ENCODE measurements at places on chromosomes 1 and 21.

DNA sequence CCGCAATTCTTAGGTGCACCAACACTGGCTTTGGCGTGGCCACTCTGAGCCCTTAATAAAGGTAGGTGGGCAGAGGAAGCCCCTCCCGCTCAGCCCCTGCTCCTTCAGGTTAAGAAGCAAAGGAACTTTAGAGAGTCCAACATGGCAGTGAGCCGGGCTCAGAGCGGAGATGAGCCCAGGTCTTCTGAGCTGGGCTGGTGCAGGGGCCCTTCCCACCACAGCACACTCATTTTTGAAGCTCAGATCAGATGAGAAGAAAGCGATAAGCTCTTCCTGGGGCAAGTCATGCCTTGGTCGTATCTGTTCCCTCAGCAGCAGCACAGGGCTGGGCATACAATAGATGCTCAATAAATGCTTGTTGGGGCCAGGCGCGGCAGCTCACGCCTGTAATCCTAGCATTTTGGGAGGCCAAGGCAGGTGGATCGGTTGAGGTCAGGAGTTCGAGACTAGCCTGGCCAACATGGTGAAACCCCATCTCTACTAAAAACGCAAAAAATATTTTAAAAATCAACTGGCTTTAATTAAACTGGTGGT is 51.1 kb upstream of the TARDBP start:
- no peak for DNase-seq

DNA sequence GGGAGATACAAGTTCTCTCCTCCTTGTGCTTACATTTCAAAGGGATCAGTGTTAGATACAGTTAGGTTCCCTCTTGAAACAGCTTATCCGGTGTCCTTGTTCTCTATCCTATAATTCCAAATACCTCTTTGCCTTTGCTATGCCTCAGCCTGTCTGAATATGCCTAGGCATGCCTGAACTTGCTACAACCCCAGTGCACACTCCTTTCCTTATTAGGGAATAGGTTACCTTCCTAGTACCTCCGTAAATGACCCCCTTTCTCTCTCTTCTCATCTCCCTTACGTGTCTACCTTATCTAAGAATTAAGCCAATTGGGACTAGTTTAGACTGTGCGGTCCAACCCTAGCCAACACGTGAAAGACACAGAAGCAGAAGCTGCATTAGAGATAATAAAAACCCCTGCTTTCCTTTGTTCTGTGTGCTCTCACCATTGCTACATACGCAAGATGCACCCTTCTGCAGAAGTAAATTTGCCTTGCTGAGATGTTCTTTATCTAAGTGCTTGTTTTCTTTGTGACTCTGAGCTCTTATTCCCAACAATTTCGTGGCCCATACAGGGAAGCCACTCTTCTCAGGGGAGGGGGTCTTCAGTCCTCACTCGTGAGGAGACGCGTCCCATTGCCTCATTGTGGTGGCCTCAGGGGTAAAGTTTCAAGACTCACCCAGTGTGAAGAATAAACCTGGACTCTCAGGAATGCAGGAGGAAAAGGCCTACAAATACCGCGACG is 802.1 kb downstream of the PLA2G4A start:
- DNase-seq, result no peak

DNA sequence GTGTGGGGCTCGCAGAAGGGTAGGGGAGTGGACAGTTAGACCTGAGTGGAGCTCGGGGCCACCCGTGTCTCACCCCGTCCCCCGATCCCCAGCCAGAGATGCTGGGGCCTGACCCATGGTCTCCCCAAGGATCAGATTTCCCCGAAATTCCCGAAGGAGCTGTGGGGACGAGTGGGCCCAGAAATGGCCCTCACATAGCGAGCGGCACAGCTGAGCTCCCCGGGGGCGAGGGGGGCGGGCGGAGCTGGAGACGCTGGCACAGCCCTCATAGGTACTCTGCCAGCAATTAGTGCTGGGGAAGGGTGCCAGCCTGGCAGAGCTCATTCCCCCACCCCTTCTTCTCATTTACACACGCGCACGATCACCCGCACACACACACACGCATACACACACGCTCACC is 9.2 kb downstream of the CASZ1 start:
- DNase-seq, result no peak

DNA sequence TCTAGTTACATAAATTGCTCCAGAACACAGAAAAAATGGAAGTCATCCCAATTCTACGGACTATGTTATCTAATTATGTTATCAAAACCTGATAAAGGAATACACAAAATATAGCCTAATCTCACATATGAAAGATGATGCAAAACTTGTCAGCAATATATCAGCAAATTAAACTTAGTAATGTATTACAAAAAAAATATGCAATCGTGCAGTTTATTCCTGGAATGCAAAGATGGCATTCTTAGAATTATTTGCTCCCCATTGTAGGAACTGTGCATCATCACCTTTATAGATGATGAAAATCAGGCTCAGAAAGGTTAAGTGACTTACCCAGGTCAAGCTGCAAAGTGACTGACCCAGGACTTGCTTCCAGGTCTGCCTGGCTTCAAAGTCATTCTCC is 7.8 kb downstream of the FOXE3 start:
- DNase-seq, result no peak

DNA sequence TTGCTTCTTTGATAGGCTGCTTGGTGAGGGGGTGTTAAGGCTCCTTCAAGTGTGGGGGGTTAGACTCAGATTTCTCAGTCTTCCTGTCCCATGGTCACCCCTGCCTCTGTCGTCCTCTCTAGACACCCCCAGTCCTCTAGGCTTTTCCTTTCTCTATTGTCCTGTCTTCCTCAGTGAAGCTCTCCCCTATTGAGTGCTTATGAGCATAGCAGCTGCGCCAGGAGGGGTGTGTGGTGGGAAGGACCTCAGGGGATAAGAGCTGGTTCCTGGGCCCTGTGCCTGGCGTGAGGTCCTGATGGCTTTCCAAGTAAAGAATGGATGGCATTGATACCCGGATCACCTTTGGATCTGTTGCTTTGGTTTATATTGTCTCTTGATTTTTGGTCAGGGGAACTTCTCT is 69.1 kb downstream of the DIP2A start:
- no peak for DNase-seq

- DNase-seq, result no peak
Observed at GRCh38 chr1:81351864-81352263, 448.9 kb upstream of the ADGRL2 start.

DNA sequence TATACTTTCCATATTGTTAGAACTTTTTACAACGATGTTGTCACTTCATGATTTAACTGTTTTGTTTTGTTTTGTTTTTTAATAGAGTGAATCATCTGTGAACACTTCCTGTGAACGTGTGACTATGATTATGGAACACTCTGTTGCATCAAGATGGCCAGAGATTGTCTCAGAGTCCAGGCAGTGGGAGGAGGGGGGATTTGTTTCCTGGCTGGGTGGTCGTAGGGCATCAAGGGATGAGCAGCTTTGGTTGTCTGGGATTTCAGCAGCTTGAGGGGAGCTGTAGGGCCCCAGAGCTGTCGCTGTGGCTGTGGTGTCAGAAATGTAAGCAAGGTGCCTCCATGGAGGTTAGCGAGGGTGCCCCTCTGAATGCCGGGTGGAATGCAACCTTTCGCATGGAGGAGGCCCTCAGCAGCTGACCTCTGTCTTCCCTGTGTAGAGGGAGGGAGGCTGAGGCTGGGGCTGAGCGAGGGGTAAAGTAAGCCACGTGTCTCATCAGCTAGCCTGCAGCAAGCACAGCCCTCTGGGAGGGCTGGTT is 21.4 kb downstream of the NEK2 start:
- no peak for DNase-seq

DNA sequence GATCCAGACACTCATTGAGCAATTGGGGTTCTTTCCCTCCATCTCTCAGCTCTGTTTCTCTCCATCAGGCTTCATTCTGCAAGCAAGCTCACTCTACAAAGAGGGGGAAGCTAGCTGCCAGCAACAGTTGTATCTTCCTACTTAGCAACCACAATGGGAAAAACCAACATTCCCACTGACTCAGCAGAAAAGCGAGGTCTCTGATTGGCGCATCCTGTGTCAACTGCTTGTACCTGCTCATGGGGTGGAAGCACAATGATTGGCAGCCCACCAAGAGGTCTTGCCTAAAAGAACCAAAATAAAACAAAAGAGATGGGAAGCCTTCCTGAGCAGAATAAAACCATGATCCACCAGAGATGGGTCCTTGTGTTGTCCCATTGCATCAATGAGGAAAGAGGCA is 4.0 kb upstream of the CDA start:
- no peak for DNase-seq

- DNase-seq, result no peak
Observed at GRCh38 chr1:96292141-96292540, 429.4 kb upstream of the PTBP2 start.

DNA sequence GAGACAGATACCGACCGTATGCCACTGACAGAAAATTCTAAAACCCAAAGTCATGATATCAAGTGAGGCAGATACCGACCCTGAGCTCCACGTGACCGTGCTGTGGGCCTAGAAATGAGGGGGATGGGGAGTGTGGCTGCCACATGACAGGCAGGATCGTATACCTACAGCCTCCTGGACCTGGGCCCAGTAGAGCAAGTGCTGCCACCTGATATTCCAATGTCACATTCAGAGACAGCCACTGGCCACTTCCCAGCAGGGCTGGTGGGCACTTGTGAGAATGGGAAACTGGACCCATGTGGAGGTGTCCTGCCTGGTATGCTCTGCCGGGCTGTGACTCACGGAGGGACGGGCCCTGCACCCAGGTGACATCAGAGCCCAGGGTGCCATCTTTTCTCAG is 44.6 kb upstream of the CLDN14 start:
- no peak for DNase-seq

Measured in GOT3 (cell line).